COR-L47 (cell line): ENCODE measurements at places on chromosomes 2 and 18.

- no peak for DNase-seq
These were observed 30.1 kb downstream of the COA5 start for GRCh38 chr2:98578231-98578630.

DNA sequence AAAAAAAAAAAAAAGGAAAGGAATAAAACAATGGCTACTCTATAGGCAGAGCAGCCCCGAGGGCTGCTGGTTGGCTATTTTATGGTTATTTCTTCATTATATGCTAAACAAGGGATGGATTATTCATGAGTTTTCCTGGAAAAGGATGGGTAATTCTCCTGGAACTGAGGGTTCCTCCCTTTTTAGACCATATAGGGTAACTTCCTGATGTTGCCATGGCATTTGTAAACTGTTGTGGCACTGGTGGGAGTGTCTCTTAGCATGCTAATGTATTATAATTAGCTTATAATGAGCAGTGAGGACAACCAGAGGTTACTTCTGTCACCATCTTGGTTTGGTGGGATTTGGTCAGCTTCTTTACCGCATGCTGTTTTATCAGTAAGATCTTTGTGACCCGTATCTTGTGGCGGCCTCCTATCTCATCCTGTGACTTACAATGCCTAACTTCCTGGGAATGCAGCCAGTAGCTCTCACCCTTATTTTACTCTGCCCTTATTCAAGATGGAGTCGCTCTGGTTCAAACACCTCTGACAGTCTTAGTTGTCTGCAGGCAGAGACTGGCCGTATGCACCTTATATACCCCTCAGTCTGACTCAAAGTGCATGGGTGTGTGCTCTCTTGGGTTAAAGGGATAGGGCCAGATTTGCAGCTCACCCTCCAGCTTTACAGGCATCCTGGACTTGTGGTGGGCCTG, 57.7 kb downstream of the HAUS1 start:
- DNase-seq = no peak

GRCh38 chr2:107430006-107430405, 396.7 kb upstream of the RGPD4 start:
- no peak for DNase-seq

DNA sequence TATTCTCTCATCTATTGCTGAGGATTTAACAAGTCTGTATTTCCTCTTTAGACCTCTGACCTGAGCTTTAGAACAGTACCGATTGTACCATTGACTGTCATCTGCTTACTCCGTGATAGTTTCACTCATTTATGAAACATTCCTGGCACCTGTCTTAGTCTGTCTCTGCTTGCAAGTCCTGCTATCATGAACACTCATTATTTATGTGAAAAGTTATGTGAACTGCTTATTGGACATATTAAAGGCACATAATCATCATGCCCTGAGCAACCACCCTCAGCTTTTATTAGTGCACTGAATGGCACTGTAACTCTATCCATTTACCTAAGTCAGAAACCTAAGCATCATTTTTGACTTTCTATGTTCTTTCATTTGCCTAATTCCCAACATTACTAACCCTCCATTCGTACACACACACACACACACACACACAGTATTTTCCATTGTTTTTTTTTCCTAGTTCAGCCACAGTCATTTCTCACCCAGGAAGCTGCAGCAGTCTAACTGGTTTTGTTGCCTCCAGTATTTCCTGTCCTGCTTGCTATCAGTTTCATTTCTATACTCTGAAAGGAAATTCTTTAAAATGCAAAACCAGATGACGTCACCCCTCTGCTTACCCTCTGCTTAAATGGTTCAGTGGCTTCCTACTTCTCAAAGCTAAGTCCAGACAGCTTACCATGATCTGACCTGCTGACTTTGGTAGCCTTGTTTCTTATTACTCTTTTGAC, 146.1 kb downstream of the HAUS1 start:
- DNase-seq = no peak

DNA sequence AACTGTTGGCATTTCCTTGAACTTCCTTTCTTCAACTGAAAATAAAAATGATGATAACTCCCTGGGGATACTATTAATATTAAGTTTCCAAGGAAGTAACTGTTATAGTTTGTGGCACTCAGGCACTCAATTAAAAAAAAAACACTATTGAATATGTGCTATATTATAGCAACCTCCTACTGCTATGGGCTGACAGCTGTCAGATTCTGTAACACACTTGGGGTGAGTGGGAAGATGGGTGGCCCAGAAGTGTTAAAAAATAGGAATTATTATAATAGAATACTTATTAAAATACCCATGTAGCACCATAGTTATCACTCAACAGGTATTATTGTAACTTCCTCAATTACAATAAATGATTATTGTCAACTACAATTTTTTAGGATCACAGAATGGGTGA, 130.9 kb downstream of the RNF152 start:
- DNase-seq = no peak

- no peak for DNase-seq
These were observed 10.4 kb downstream of the PELI1 start for GRCh38 chr2:64133828-64134227.

DNA sequence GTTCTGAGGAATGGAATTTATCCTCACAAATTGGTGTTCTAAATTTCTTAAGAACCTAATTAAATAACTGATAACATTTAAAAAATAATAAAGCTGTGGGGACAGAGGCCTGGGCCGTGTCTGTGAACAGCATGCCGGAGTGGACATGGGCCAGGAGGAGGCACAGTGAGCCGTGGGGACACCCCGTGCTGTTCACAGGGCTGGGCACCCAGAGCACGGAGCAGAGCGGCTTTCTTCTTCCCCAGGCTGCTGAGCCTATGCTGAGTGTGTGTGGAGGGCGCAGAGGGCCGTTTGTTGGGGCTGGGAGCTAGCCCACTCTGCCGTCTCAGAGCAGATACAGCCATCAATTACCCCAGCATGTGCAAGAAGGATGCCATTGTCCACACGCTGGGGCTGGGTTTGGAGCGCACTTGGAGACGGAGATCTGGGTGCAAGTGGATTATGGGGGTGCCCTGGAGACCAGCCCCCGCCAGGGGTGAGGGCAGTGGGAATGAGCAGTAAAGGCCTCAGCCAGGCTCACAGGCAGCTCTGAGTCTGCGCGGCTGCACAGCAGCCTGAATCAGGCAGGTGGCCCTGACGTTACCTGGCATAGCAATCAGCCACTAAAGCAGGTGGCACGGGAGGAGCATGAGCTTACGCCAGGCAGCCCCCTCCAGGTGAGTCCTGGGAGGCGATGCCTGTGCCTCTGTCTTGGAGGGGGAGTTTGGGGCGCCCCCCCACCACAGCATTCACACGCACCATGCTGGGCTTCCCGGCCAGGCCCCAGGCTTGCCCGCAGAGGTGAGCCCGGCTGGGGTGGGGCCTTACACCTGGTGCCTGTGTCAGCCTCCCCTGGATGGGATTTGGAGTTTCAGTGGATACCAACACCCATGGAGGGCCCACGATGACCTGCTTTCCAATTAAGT, 52.1 kb upstream of the SLC66A3 start:
- peak; percentile 3 for DNase-seq

DNA sequence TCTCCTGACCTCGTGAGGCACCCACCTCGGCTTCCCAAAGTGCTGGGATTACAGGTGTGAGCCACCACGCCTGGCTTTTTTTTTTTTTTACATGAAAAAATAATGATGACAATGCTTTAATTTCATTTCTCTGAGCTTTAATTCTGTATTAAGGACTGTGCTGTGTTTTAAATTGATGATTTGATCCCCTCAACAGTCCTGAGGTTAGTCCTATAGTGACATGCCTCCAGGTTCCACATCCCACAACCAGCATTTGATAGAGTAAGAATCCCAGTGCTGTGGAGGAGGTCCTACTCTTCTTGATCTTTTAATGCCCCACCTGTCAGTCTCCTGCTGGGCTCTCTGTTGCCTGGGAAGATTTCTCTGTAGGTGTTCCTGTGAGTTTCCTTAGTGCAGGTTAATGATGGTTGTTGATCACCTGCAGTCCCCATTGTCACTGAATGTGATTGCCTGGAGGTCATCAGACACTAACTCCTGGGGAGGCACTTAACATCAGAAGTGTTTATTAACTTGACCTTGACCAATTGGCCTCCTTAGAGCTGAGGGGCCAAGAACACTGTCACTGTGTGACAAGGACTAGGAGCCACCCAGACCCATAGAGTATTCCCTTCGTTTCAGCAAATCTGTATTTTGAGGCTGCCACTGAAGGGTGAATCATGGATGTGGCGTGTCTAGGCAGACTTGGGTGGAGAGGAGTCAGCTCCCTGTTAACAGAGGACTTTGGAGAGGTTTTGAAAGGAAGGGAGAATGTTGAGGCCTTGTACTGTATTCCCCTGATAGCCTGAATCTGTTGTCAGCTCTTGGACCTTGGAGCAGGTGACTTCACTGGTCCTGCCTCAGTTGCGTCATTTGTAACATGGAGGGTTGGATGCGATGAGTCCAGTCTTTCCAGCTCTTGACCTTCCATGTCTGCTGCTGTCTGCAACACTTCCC, 11.5 kb downstream of the ASAP2 start:
- peak; percentile 15 for DNase-seq

DNA sequence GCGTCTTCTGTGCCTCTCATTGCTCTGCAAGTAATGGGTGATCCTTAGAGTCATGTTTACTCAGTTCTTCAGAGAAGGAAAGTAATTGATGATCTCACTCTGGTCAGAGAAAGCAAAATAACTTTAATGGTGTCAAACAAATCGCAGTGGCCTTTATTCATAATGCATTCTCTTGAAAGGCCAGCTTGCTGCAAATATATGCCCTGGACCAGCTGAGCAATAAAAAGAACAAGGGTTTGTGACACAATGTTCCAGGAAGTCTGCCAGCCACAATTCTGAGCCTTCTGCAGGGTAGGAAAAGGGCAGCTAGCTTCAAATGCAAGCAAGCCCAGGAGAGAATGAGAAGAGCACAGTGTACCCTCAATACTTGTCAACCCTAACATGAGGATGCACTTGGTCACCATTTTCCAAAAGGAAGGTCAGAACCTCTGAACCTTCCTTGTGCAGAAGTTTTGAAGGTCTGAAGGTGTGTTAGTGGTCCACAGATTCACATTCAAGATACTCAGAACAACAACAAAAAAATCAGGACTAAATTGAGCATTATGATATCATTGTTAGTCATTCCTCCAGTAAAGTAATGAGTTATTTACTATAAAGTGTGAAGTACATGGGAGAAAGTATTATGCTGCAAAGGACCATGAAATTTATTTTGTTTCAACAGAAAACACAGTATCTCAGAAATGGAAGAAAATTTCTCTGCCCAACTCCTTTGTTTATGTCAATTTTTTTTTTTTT, 355.6 kb downstream of the PAX3 start:
- DNase-seq = no peak

DNA sequence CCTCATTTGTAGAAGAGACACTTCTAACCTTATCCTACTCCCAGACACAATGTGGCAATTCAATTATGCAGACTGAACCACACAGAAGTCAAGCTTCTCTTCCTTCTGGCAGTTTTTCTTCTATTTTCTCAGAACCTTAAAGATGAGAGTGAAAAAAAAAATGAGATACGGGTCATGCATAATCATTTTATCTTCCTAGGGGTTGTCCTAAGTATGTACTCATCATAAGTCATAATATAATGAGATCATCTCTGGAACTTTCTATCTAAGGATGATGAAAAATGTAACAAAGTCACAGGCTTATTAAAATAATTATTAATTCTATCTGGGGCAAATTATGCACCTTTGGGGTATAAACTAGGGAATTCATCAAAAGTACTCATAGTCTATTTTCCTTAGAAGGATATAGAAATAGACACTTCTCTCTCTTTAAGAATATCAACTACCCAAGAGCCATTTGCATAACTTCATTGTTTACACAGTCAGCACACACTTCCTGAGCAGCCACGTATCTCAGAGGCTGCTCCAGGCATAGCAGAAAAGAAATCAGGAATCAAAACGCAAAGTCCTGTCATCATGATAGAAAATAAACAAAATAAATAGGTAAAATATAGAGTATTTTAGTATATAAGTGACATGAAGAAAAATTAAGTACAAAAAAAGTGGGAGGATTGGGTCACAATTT, 345.9 kb upstream of the SPHKAP start:
- DNase-seq = no peak

GRCh38 chr2:45765728-45766254, 114.3 kb downstream of the PRKCE start:
- no peak for DNase-seq

DNA sequence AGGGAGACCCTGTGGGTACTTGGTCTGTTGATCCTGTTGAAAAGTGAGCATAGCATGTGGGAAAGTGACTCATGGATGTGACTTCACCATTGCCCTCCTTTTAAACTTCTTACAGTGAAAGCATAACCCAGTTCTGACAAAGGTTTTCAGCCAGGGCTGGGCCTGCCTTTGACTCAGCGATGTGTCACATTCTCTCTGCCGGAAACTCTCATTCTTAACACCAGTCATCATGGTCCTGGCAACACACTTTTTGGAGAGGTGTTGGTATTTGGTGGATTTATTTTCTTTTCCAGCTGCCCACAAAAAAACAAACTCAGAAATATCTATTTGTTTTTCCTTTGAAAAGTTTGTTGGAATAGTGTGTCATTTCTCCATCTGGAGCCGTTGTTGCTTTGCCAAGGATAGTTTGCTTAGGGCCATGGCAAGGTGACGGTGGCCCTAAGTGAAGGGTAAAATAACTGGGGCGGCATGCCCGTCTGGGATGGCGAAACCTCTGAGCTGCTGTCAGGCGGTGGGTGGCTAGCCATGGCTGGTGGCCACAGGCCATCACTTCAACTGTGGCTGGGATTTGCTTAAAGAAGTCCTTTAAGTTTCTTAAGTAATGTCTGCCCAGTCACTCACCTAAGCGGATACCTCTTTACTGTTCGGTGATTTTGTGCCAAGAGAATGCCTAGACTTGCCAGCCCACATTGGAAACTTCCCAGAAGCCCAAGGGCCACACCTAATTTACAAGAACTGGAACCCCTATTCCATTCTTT, 123.3 kb downstream of the LTBP1 start:
- DNase-seq = no peak

DNA sequence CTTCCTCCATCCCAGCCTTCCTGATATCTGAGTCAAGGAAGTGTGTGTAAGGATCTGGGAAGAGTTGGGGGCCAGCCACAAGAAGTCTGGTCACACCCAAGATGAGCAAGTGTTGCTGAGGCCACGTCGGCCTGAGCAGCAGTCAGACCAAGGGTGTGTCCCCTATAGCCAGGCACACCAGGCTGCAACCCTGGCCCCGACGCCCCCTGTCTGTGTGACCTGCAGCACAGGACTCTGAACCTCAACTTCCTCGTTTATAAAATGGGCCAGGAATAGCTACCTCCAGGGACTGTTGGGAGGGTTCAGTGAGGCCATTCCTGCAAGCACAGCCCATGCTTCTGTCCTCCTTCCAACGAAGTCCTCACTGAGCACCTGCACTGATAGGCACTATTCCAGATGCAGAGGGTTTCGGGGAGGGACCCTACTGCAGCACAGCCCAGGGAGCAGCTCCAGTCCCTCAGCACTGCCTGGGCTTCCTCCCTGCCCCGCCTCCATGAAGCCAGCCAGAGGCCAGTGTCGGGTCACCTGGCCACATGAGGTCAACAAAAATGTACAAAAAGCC, 13.3 kb downstream of the LIMS2 start:
- DNase-seq = no peak

DNA sequence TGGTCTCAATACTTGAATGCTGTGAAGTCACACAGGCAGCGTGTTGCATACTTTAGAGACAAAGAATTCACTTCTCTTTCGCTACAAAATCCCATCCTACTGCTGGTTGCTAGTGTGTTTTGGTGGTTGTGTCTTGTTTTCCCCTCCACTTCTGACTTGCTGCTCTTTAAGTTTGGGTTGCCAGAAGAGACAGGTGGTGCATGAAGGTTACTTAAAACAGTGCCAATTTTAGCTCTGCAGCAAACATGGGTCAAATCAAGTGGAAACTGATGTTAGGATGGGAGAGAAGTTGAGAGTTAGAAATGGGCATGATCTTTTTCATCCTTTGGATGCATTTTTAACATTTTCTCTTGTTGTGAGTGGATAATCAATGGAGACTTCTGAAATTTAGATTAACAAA, 136.2 kb upstream of the KCNH7 start:
- no peak for DNase-seq

GRCh38 chr2:71826826-71827523, 320.7 kb downstream of the CYP26B1 start:
- DNase-seq = no peak
